ENCODE measurements at places on chromosomes 2 and 18. TPM values are rescaled to one million over a fixed set of nuclear protein-coding genes. Genes with fewer than 3 reads are reported as not detected.
A peak's percentile ranks its signal among the peaks of the same experiment; 100 is the strongest.

ARHGAP25 gene
- 109 TPM for total RNA-seq

IL1RL2 gene
- total RNA-seq = not detected

ELOA2 gene
- not detected for total RNA-seq

SLC11A1 gene
- total RNA-seq = 1.6 TPM

VWC2L gene
- total RNA-seq = not detected

PLCL1 gene
- 1.2 TPM for total RNA-seq

FIGN gene
- not detected for total RNA-seq

TLX2 gene
- total RNA-seq = 0.69 TPM

DNA sequence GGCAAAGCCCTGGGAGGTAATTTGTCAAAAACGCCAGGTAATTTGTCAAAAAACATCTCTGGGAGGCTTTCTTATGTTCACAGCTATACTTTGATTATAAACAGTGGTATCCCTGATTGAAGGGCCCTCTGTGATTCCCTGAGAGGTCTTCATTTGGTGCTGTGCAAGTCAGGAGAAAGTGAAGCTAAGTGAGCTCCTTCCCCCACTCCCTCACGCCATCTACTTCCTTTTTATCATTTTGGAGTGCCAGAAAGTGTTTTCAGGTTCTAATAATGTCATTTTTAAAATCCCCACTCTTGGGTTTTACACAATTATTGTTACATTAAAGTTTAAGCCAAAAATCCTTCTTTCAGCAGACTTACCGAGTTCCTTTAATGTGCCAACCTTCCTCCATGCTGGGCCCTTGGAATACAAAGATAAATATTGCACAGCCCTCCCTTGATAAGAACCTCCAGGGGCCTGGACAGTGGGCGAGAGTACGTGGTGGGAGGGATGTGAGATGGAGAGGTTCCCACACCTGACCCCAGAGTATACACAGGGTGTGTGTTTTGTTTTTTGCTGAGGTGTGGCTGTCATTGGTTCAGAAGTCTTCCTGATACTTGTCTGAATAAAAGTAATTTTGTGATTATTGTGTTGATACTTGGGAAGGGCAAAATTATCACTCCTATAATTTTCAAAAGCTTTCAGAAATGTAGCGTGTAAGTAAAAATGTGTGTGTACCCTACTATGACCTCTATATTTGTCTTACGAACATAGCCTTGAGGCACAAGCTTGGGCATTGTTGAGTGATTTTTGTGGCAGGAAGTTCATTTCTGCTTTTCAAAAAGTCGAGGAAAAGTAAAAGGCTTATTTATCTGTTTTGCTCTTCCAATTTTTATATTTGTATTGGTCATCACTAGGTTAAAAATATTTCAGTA, 8.2 kb downstream of the MAPRE2 start:
- peak overlapping the region; percentile 85 for H3K4me3 ChIP-seq
- H3K36me3 ChIP-seq = peaks cover 19% of the 10 kb centered on the region
- no peak for DNase-seq
- H3K27me3 ChIP-seq = no peaks in the 10 kb centered on the region
- H3K27ac ChIP-seq = peak overlapping the region; percentile 97

DNA sequence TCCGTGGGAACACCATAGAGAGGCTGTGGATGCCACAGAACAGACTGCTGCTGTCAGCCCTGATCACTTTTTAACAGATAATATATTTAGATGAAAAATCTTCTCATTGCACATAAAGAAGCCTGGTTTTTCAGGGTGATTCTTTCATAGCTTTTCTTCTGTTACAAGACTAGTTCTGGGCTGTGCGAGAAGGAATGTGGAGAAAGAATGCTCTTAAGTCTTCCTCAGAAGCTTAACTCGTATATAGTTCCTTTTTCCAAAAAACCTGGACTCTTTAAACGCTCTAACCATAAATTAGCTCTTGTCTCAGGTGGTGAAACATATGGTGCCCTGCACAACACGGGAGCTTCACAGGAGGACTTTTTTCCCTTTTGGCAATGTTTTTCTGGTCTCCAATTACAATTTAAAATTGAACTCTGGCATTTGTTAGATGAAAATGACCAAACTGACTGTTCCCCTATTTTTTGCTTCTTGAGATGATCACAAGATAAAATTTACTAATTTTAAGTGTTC, 125.9 kb upstream of the SMAD7 start:
- no peak for DNase-seq
- peaks cover 3% of the 10 kb centered on the region for H3K4me1 ChIP-seq
- peaks cover 13% of the 10 kb centered on the region for H3K36me3 ChIP-seq
- no peaks in the 10 kb centered on the region for H3K27me3 ChIP-seq
- H3K27ac ChIP-seq = no peak overlapping the region
- H3K4me3 ChIP-seq = no peak overlapping the region

DNA sequence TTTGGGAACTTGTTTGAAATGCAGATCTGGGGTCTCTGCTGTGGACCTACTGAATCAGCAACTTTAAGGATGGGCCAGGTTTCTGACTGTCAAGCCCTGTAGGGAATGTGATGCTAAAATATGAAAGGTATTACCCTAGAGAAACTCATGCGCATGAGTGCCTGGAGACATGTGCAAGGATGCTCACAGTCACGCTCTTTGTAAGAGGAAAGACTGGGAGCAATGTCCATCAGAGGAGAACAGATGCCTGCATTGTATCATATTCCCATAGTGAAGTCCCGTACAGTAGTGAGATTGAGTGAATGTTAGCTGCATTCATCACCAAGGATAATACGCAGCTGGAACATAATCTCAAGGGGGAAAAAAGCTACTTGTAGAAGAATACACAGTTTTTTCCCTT, 14.1 kb downstream of the ZNF407 start:
- DNase-seq = no peak
- H3K27ac ChIP-seq = no peak overlapping the region
- peaks cover 5% of the 10 kb centered on the region for H3K4me1 ChIP-seq
- no peaks in the 10 kb centered on the region for H3K27me3 ChIP-seq
- no peaks in the 10 kb centered on the region for H3K36me3 ChIP-seq

- no peaks in the 10 kb centered on the region for H3K36me3 ChIP-seq
- H3K27me3 ChIP-seq = no peaks in the 10 kb centered on the region
- no peak for DNase-seq
- no peak overlapping the region for H3K27ac ChIP-seq
- H3K4me1 ChIP-seq = peaks cover 2% of the 10 kb centered on the region
- H3K4me3 ChIP-seq = no peak overlapping the region
Observed at GRCh38 chr2:219476652-219477151, 22.0 kb upstream of the GMPPA start.

DNA sequence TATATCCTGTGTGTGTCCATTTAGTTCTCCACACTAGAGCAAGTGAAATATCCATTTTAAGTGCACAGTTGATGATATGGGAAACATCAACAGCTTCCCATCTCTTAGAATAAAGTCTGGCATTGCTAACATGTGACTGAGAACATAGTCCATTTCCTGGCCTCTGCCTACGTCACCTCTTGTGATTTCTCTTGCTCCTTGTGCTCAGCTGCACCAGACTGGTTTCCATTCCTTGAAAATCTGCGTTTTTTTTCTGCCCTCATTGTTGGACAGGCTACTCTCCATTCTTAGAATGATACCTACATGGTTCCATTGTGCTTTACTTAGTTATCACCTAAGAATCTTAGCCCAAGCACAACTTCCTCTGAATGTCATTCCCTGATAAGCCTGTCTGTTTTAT, 851.2 kb upstream of the ID2 start:
- DNase-seq = no peak
- H3K4me3 ChIP-seq = no peak overlapping the region
- H3K27ac ChIP-seq = no peak overlapping the region
- H3K4me1 ChIP-seq = peaks cover 6% of the 10 kb centered on the region

DNA sequence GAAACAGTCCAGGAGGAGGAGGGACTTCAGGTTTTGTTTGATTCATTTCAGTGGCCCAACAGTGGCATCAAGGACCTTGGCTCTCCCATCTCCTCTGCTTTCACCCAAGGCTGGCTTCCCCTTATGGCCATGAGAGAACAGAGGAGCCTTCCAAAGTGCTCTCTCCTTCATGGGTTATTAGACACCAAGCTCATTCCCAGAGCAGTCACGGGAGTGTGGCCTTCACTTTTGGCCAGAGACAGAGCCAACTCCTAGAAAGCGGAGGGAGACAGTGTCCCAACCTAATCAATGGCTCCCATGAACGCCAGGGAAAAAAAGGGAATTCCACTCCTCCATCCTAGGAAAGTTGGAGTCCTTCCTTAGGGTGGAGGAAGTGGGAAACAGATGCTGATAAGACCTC, 871 bp upstream of the DUSP28 start:
- H3K27me3 ChIP-seq = no peaks in the 10 kb centered on the region
- peaks cover 46% of the 10 kb centered on the region for H3K4me1 ChIP-seq
- DNase-seq = no peak
- peak overlapping the region; percentile 30 for H3K27ac ChIP-seq
- H3K4me3 ChIP-seq = peak overlapping the region; percentile 83

GRCh38 chr2:8421658-8422449, 260.0 kb upstream of the ID2 start:
- H3K36me3 ChIP-seq = peaks cover 13% of the 10 kb centered on the region
- peaks cover 33% of the 10 kb centered on the region for H3K27me3 ChIP-seq
- no peak for DNase-seq
- H3K27ac ChIP-seq = no peak overlapping the region
- H3K4me3 ChIP-seq = no peak overlapping the region

GRCh38 chr2:55843096-55843993, 80.2 kb downstream of the EFEMP1 start:
- H3K36me3 ChIP-seq = no peaks in the 10 kb centered on the region
- no peak overlapping the region for H3K4me3 ChIP-seq
- no peak for DNase-seq

- H3K27ac ChIP-seq = peak overlapping the region; percentile 19
- H3K4me1 ChIP-seq = peaks cover 18% of the 10 kb centered on the region
- DNase-seq = no peak
- H3K4me3 ChIP-seq = no peak overlapping the region
- H3K27me3 ChIP-seq = peaks cover 2% of the 10 kb centered on the region
Observed at GRCh38 chr2:43384143-43384542, 157.7 kb upstream of the ZFP36L2 start.

DNA sequence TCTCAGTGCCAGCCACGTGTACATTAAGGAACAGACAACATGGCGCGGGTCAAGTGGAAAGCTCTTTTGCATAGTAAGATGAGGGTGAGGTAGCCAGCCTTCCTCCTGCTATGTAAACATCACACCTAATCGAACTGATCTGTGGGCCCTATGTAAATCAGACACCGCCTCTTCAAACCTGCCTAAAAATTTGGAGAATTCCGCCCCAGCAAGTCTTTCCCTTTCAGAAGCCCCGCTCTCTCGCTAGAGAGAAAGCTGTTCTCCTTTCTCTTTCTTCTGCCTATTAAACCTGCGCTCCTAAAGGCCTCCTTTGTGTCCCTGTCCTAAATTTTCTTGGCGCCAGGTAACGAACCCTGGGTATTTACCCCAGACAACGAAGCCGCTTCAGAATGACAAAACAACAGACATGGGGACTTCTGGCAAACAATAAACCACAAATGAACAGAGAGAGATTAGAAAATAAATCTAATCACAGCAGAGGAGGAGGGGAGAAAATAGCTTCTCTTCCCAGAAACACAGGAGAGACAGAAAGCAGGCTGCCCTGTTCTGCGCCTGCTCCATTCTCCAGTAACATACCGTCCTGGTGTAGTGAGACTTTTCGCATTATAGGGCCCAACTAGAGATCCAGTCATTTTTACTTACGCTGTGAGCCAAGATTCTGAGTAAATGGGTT, 31.9 kb upstream of the CYP1B1 start:
- peaks cover 1% of the 10 kb centered on the region for H3K36me3 ChIP-seq
- no peak overlapping the region for H3K27ac ChIP-seq
- peaks cover 12% of the 10 kb centered on the region for H3K4me1 ChIP-seq
- H3K4me3 ChIP-seq = no peak overlapping the region

- peak; percentile 41 for DNase-seq
- no peak overlapping the region for H3K27ac ChIP-seq
- peaks cover 9% of the 10 kb centered on the region for H3K4me1 ChIP-seq
- H3K4me3 ChIP-seq = no peak overlapping the region
- no peaks in the 10 kb centered on the region for H3K27me3 ChIP-seq
- peaks cover 31% of the 10 kb centered on the region for H3K36me3 ChIP-seq
Observed at GRCh38 chr18:76922107-76922506, 99.8 kb downstream of the ZNF236 start.

GRCh38 chr2:60353863-60354262, 199.6 kb downstream of the BCL11A start:
- H3K27me3 ChIP-seq = peaks cover 16% of the 10 kb centered on the region
- H3K4me3 ChIP-seq = no peak overlapping the region
- peaks cover 18% of the 10 kb centered on the region for H3K4me1 ChIP-seq
- peaks cover 5% of the 10 kb centered on the region for H3K36me3 ChIP-seq
- H3K27ac ChIP-seq = no peak overlapping the region
- DNase-seq = no peak

- H3K4me3 ChIP-seq = peak overlapping the region; percentile 74
- H3K36me3 ChIP-seq = peaks cover 4% of the 10 kb centered on the region
- DNase-seq = no peak
- H3K27ac ChIP-seq = no peak overlapping the region
Observed at GRCh38 chr2:88170472-88170892, 336 bp downstream of the THNSL2 start.

- H3K27ac ChIP-seq = no peak overlapping the region
- H3K27me3 ChIP-seq = no peaks in the 10 kb centered on the region
- H3K4me3 ChIP-seq = no peak overlapping the region
- no peak for DNase-seq
- H3K4me1 ChIP-seq = peaks cover 21% of the 10 kb centered on the region
Observed at GRCh38 chr2:156476850-156477206, 40.6 kb downstream of the GPD2 start.

DNA sequence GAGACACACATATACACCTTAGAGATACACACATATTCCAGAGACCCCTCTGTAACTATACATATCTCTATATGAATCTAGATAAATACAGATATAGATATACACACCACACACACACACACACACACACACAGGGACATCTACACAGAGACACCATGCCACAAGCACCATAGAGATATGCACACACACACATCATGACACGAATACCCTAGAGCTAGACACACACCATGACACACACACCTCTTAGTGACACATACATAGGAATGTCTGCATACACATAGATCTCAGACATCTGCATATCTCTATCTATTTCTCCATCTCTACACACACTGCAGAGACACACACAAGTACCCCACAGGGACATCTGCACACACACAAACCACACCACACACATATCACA, 270.0 kb downstream of the CYRIA start:
- no peak for DNase-seq
- no peak overlapping the region for H3K27ac ChIP-seq
- no peaks in the 10 kb centered on the region for H3K27me3 ChIP-seq
